Stimulated activated effector memory CD8-positive, alpha-beta T cell treated with anti-CD3 and anti-CD28 coated beads, Interleukin-12 subunit alpha, Interleukin-12 subunit beta, amount 100 ng/mL, for 72 hours (primary cell): ENCODE measurements at places on chromosomes 4 and X.

GRCh38 chr4:1862055-1862911, 6.3 kb upstream of the LETM1 start:
- no peak for DNase-seq

DNA sequence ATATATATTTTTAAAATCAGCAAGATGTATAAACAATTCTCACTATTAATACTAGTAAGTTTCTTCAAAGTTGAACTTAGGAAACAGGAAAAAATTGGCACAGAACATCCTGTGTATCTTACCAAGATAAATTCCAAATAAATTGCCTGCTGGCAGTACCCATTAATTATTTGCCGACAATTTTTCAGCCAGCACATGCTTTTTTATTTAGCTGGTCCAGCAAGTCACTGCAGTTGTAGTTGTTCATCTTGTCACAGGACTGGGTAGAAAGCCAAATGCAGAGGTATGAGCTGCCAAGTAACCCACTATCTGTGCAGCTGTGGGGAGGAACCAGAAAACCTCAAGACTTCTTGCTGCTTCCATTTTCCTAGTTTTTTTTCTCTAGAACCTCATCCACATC, 113.4 kb downstream of the PACRGL start:
- DNase-seq, result no peak

DNA sequence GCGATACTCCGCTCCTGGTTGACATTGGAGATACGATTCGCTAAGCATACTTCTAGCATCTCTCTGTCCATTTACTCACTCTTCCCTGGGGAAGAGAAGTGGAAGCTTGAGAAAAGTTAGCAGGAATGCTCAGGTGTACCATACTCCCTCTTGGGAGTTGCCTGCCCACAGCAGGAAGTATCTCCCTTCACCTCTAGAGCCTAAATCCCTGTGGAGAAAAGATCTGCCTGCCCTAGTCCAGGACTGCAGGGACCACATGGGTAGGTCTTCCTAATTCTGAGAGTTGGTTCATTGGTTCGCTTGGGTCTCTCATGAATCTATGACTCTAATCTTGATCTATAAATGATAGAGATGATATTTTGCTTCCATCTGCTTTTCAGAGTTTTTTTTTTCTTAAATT, 26.3 kb upstream of the MAPK10 start:
- DNase-seq, result no peak

DNA sequence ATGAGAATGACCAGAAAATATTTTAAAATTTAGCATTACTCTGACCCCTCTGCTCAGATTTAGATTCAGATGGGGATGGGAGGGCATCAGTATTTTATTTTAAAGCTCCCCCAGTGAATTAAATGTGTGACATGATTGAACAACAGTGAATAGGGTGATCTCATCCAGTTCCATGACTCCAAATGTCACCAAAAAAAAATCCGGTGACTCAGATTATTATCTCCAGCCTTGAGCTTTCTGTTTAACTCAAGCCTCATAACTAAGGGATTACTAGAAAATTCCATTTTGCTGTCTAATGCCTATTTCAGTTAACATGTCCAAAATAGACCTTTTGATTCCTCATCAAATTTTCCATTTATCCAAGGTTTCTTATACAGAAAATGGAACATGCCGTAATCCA, 121.8 kb upstream of the TMEM47 start:
- no peak for DNase-seq

GRCh38 chr4:139769364-139769763, 103.7 kb downstream of the MGST2 start:
- no peak for DNase-seq

DNA sequence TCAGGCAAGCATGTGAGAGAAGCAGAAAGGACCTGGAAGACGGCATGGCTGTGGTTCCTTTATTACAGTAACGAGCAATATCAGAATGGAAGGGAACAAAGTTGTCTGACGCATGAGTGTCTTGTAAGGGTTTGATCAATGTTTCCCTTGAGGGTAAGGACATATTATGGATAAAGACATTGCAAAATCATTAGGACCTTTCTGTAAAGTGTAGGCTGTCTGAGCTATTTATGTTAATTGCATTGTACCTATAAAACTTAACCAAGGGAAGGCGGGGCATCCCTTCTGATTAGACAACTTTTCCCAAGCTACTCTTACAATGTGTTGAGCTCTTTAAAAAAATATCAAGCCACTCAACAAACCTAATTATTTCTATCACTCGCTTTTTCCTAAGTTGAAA, 112.2 kb upstream of the JADE1 start:
- DNase-seq, result no peak

DNA sequence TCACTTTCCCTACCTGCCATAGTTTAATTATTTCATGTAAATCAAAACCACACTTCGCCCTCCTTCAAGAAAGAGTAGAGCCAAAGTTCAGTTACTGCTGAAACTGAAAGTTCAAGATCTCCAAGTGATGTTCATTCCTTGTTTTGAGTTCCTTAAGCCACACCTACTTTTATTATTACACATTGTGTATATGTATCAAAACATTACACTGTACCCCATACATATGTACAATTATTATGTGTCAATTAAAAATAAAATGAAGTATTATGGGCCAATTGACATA, 892.3 kb upstream of the NDST4 start:
- no peak for DNase-seq

- DNase-seq, result no peak
Observed at GRCh38 chr4:86560447-86560846, 33.7 kb upstream of the PTPN13 start.

DNA sequence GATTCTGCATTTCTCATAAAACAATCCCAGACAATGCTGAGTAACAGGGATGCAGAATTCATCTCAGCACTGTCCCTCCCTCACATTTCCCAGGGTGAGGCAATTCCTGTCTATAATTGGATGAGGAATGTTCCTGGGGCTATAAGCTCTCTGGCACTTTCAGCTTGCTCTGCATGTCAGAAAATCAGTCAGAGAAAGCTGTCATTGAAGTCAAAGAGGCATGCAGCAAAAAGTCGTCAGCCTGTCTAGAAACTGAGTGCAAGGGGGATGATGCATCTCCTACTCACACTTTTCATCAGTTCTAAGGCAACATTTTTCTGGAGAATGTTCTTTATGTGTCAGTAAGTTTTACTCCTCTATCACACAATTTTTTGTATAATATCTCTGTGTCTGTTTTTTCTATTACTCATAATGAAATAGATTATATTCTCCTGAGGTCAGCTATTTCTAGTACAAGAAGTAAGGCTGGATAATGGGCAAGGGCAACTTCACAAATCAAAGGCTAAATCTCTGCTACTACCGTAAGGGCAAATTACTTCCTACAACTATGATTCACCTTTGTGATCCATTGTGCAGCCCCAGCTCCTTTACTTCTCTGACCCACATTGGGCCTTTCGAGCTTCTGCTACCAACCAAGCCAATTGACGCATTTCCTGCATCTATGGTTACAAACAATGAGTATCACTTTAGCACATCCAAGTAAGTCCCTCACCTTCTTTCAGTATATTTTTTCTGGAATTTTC, 56.0 kb downstream of the TASL start:
- DNase-seq, result no peak

DNA sequence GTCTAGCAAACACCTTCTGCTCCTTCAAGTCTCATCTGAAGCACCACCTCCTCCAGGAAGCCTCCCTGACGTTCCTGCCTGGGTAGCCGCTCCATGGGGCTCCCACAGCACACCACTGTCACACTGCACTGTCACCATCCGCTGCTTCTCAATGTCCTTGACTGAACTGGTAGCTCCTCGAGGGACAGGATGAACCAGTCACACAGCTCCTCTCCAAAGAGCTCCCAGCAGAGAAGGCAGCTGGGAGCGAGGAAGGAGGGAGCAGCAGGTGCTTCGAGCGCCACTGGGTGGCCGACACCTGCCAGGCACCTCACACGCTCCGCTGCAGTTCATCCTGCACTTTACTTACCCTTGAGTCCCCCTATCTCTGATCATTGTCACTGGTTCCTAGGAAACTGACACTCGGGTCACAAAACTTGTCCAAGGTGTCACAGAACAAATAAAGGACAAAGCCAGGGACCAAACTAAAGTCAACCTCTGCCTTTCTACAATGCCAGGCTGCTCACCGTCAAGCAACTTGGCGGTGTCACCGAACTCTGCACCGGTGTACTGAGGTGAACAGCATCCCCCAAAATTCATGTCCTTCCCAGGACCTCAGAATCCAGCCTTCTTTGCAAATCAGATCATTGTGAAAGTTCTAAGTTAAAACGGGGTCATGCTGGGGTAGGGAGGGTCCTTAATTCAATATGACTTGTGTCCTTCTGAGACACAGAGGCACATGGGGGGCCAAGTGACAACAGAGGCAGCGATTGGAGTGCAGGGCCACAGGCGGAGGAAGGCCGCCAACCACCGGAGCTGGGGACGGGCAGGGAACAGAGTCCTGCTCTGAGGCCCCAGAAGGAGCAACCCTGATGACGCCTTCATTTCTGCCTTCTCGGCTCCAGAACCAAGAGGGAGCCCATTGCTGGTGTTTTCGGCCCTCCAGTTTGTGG, 5.5 kb upstream of the S100P start:
- DNase-seq, result no peak

DNA sequence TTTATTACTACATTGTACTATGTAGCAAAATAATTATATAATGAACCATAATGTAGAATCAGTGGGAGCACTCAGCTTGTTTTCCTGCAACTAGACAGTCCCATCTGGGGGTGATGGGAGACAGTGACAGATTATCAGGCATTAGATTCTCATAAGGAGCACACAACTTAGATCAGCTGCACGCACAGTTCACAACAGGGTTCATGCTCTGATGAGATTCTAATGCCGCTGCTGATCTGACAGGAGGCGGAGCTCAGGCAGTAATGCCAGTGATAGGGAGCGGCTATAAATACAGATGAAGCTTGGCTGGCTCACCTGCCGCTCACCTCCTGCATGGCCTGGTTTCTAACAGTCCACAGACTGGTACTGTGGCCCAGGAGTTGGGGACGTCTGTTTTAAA, 199.2 kb downstream of the MAB21L2 start:
- no peak for DNase-seq

GRCh38 chrX:110381216-110381615, 22.6 kb downstream of the RTL9 start:
- no peak for DNase-seq

DNA sequence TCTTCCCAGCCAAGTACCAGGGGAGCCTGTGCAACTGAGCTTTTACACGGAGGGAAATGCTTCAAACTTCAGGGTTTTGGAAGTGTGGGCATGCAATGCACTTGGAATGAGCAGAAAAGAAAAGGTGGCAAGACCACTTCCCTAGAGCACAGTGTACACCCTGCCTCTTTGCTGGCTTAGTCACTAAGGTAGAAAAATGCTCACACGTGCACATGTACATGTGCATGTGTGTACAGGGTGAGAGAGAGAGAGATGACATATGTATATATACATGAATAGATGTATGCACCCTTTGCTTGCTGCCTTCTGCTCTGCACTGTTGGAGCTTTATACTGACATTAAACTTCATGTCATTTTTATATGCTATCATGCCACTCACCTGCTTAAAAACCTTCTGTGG, 7.9 kb upstream of the KLF3 start:
- DNase-seq, result no peak

DNA sequence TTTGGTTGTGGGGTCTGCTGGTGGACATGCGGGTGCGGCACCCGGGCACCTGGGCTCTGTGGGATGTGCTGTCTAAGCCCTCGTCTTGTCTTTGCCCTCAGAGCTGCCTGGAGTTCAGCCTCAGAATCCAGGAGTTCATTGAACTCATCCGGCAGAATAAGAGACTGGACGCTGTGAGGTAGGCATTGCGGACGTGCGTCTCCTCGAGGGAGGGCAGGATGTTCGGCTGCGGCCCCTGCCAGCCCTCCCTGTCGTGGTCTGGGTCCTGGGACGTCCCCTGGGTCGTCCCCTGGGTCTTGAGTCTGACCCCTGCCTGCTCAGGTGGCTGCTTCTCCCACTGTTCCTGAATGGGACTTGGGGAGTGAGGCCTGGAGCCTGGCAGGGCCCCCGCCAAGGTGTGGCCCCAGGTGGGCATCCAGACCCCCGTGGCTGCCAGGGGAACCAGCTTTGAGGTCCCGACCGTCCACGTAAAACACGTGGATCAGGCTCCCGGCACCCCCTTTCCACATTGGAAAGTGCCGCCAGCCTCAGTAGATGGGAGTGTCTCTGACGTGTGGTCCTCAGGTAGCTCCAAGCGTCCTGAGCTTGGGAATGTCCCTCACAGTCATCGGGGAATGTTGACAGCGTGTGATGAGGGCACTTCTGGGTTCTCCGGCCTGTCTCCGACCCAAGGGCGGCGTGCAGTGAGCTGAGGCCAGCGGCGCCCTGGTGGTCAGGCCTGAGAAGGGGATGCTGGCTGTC, 19.3 kb upstream of the UVSSA start:
- no peak for DNase-seq

DNA sequence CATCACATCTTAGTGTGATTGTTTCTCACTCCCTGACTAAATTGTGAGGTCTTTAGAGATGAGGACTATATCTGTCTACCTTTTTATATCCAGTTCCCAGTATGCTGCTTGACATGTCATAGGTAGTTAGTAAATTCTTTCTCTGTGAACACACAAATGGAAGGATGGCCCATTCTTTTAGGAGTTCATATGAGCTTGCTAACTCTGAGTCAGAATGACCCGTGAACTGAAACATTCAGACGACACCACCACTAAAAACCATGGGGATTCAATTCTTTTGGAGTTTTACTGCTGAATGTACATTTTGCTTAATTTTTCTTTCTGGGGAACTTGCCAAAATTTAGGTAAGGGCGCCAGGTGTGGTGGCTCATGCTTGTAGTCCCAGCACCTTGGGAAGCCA, 13.9 kb downstream of the OFD1 start:
- no peak for DNase-seq
